CD4-positive, alpha-beta T cell treated with Interleukin-6 at 100 ng/mL for 8 hours (primary cell): ENCODE measurements at places on chromosomes 11 and 22.

DNA sequence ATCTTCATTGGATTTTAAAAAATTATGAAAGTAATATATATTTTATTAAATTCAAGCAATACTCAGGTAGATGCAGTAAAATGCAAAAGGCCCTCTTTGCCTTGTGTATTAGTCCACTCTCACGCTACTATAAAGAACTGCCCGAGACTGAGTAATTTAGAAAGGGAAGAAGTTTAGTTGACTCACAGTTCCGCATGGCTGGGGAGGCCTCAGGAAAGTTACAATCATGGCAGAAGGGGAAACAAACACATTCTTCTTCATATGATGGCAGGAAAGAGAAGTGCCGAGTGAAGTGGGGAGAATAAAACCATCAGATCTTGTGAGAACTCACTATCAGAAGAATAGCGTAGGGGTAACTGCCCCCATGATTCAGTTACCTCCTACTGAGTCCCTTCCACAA is 130.8 kb downstream of the HIPK3 start:
- no peak for DNase-seq

- DNase-seq, result no peak
These were observed 3.1 kb downstream of the CDC42EP1 start for GRCh38 chr22:37563153-37564081.

- DNase-seq, result no peak
These were observed 22.7 kb downstream of the OR5A2 start for GRCh38 chr11:59403546-59403945.

GRCh38 chr11:4063348-4063747 is 31.3 kb upstream of the RRM1 start:
- no peak for DNase-seq

DNA sequence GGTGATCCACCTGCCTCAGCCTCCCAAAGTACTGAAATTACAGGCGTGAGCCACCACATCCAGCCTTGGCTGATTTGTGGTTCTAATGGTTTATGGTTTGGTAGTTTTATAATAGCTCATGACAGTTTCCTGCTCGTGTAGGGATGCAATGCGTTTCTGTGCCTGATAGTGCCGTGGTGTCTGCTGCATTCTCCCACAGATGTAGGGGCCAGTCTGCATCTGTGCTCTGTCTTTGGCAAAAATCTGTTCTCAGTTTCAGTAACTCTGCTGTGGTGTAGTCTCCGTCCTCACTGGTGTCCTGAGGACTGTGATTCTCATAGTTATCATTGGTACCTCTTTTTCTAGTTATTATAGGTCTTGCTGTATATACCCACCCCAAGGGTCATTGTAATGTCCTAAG is 16.3 kb downstream of the ST14 start:
- no peak for DNase-seq

DNA sequence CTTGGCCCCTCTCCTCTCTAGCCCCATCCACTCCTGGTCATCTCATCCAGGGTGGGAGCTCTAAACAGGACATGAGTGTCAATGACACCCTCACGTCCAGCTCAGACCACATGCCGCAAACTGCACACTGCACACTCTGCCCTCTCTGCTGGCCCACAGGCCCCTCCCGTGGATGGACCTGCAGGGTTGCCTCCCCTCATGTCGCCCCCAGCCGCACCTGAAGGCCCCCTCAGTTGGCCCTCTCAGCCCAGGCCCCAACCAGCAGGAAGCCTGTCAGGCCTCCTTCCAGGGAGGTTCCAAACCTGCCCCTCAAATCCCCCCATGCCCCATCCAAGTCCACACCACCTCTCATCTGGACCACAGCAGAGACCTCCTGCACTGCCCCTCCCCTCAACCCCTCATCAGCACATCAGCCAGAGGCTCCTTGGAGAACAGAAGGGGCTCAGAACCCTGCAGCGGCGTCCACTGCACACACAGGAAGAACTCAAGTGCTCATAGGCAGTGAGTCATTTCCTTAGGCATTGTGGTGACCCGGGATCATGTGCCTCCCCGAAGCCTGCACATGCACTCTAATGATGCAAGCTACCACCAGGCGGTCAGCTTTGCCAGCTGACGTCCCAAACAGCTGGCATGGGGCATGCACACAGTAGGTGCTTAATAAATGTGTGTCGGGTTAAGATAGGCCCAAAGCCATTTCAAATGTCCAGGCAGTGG is 12.9 kb upstream of the CDKN1C start:
- peak; percentile 72 for DNase-seq

DNA sequence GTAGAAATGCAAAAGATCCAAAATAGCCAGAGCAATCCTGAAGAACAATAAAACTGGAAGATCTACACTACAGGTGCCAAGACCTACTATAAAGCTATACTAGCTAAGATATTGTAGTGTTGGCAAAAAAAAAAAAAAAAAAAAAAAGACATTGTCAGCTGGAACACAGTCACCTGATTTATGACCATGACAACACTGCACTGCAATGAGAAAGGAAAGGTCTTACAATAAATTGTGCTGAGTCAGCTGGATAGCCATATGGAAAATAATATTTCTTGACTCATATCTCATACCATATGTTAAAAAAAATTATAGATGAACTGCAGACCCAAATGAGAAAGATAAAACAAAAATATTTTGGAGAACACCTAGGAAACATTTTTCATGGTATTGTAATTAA is 3.1 kb upstream of the PANX3 start:
- DNase-seq, result no peak

GRCh38 chr11:133040289-133040900 is 491.9 kb downstream of the OPCML start:
- DNase-seq, result no peak

GRCh38 chr11:90476442-90477007 is 253.7 kb upstream of the CHORDC1 start:
- no peak for DNase-seq

DNA sequence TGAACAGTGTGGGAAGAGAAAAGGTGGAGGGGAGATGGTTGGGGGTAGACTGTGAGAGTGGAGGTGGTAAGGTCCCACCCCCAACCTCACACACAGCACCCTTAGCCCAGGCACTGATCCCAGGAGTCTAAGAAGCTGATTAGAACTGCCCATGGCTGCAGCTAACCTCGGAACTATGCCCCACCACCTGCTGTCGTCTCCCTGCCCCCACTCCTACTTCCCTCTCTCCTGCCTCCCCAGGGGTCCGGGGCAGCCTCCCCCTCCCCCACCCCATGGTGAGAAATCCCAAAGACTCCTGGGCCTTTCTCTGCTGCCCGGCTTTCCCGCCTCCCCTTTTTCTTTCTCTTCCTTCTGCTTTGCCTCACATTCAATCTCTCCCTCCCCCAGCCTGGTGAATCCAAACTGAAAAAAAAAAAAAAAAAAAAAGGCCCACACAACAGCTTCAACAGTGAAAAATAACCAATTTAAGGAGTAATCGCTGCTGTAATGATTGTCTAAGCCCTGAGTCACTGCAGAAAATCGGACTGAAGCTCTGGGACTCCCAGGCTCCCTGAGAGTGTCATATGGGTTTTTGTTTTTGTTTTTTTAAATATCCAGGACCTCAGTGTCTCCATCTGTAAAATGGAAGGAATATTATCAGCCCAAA is 9.6 kb upstream of the TP53I11 start:
- DNase-seq, result no peak

DNA sequence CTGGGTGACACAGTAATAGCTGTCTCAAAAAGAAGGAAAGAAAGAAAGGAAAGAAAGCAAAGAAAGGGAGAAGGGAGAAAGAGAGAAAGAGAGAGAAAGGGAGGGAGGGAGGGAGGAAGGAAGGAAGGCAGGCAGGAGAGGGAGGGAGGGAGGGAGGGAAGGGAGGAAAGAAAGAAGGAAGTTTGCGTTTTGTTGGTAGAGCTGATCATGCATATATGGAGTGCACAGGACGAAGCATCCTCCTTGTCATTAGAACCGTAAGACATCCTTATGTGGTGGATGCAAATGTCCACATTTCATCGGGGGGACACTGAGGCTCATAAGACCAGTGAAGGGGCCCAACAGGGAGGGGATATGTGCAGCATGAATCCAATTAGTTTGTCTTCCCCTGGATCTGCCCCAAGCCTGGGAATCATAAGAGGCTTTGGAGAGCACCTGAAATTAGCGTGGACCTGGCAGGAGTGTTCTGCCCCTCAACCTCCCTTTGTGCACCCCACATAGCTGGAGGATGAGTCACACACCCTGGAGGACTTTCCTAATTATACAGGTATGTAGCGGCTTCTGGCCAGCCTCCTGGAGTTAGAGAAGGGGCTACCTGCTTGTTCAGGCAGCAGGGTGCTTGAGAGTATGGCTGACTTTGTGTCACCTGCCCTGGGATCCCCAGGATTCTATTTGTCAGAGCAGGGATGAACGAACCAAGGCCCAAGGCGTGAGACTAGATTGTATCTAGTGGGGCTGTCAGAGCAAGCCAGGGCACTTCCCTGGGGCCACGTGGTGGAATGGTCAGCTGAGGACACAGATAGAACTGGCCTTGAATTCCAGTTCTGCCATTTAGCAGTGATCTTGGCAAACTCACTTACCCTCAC is 119.7 kb upstream of the CD82 start:
- DNase-seq, result no peak

GRCh38 chr11:2722955-2723354 is 23.2 kb upstream of the KCNQ1OT1 start:
- DNase-seq, result no peak

GRCh38 chr11:132942611-132943356 is 589.5 kb downstream of the OPCML start:
- no peak for DNase-seq

GRCh38 chr11:104159356-104159755 is 4.6 kb downstream of the PDGFD start:
- no peak for DNase-seq

DNA sequence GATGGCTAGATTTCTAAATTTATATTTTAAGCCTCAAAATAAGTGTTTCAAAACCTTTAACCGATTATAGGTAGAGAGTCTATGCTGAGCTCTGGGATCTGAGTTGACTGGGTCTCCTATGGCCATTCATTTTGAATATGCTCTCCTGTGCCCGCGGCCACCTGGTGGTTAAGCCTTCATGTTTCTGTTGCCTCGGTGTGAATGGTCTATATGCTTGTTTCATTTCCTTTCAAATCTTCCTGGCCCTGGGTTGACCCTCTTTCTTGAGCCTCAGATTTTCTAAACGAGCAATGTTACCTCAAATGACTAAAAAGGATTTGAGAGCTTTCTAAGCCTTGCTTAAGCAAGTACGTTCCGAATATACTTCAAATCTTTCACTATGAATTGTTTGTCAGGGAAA is 789.4 kb upstream of the KIRREL3 start:
- no peak for DNase-seq

DNA sequence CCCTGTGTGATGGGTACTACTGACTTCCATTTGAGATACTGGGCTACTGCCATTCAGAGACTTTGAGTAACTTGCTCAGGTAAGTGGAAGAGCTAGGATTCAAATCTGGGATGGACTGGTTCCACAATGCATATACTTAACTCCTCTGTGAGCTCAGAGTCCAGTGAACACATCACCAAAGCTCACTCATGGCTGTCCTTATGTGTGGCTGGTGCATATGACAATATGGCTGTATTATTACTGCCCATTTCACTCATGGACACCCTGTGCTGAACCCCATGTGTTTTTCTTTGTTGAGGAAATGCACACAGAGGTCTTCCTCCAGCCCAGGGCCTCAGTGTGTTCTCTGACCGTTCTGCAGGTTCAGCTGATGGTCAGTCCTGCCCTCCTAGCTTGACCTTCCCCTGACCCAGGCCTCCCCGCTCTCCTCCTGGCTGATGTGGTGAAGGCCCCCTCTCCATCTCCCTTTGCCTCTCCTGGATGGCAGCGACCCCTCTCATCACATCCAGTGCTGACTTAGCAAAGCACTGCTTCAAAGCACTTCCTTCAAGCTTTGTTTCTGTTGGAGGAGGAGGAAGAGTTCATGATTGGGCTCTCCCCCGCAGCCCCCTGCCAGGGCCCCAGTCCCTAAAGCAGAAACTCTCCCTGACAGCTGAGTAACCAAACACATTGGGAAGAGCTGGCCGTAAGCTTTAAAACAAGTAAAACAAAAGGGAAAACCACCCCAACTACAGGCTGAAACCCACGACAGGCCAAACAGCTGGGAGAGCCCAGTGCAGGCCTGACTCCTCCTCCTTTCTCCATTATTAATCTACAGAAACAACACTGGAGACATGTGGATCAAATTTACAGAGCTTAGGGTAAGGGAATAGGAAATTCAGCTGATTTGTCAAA is 101.2 kb downstream of the NAT10 start:
- no peak for DNase-seq

- DNase-seq, result no peak
These were observed 208.7 kb downstream of the BARX2 start for GRCh38 chr11:129584316-129584715.

- DNase-seq, result no peak
These were observed 34.6 kb upstream of the TMEM123 start for GRCh38 chr11:102487214-102487613.

DNA sequence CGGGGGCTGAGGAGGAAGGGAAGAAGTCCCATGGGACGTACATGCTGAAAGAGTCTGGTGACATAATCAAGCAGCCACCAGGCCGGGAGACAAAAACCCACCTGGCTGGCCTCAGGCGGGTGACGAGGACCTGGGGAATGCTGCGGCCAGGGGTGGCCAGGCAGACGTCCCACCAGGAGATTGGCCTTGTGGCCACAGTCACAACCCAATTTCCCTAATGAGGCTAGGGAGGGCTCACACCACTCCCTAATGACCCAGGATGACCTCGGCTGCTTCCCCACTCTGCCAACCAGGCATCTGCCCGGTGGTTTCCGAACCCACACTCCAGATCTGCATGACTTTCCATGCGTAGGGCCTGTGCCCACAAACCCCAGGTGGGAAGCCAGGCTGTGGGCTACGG is 66.9 kb downstream of the SCUBE1 start:
- DNase-seq, result no peak

DNA sequence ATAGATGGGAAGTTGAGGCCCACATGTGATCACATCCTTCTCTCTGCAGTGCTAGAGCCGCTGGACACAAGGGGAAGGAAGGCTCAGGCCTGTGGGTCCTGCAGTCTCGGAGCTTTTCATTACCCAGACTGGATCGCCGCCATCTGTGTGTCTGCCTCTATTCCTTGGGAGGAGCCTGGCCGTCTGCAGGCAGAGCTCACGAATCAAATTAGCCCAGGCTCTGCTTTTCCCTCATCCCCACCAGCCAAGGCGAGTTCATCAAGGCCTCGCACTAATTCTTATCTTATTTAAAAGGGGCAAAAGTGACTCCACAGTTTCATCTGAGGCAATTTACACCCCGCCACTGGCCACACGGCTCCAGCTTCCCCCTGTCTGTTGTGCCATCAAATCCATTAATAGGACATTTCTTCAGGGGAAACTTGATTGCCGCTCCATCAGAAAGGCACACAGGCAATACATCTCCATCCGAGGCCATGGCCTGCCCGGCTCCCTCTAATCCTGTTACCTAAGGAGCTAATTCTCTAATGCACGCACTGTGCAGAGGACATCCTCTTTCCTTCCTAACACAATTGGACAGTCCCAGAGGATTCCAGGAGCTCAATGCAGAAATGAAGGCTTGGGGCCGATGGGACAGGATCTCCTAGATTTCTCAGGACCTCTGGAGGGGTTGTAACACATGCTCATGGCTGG is 3.3 kb upstream of the HTR3A start:
- no peak for DNase-seq

GRCh38 chr22:23696326-23696851 is 5.6 kb downstream of the RGL4 start:
- peak; percentile 87 for DNase-seq
